Hematopoietic multipotent progenitor cell (in vitro differentiated cells): ENCODE measurements at places on chromosomes 13 and 19.

DNA sequence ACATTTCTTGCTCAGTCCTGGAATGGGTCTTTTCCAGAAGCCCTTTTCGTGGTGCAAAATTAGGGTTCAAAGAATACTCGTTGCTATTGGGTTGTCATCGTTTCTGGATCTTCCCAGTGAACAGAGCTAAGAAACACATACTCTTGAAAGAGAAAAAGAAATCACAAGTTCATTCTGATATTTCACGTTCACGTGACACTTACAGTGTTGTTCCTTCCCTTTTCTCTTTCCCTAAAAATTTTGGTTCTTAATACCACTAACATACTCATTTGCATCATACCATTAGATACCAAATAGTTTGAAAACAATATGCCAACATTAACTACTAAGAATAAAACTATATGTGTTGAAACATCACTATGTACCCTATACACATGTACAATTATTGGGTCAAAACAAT is 13.4 kb upstream of the GTF2F1 start:
- no peak for DNase-seq

- peak; percentile 72 for DNase-seq
Measured at GRCh38 chr13:20197361-20197834, 4.7 kb upstream of the GJB2 start.

DNA sequence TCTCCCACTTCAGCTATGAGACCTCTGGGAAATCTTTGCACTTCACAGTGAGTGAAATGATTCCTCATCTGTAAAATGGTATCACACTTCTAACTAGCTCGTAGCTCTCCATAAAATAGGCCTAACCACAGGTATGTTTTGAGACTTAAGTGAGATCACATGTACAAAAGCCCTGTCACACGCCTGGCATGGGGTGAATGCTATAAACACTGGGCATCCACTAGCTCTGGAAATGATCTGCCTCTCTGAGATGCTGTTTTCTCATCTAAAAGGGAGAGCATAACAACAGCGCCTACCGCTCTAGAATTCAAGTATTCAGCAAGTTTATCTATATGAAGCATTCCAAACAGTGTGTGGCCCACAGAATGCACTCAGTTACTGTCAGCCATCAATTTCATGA is 2.2 kb downstream of the AKT2 start:
- DNase-seq: no peak

GRCh38 chr19:14005349-14006084 is 603 bp downstream of the RFX1 start:
- DNase-seq: peak; percentile 94

- peak; percentile 52 for DNase-seq
Measured at GRCh38 chr19:2561895-2562294, 86.0 kb downstream of the GADD45B start.

- no peak for DNase-seq
Measured at GRCh38 chr13:30465343-30465592, 468 bp downstream of the HMGB1 start.

DNA sequence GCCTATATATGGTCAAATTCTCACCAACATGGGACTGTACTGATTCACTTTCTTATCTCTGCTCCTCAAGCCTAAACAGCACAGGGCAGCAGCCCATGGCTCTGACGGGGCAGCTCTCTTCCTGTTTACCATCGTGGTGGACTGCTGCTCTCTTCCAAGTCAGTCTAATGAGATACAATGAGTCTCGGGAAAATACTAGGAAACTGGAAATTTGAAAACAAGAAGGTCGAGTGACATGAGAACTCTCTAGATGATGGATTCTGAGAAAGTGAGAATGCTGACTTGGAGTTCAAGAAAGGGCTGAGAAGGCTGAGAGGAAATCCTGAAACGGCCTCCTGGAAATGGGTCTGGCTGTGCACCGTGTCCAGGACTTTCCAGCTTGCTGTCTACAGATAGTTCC is 122.8 kb upstream of the ARGLU1 start:
- no peak for DNase-seq
